ENCODE measurements at places on chromosomes 6 and 20.

GRCh38 chr20:34964486-34964885 lies 8.8 kb downstream of the MYH7B start:
- no peak for DNase-seq

DNA sequence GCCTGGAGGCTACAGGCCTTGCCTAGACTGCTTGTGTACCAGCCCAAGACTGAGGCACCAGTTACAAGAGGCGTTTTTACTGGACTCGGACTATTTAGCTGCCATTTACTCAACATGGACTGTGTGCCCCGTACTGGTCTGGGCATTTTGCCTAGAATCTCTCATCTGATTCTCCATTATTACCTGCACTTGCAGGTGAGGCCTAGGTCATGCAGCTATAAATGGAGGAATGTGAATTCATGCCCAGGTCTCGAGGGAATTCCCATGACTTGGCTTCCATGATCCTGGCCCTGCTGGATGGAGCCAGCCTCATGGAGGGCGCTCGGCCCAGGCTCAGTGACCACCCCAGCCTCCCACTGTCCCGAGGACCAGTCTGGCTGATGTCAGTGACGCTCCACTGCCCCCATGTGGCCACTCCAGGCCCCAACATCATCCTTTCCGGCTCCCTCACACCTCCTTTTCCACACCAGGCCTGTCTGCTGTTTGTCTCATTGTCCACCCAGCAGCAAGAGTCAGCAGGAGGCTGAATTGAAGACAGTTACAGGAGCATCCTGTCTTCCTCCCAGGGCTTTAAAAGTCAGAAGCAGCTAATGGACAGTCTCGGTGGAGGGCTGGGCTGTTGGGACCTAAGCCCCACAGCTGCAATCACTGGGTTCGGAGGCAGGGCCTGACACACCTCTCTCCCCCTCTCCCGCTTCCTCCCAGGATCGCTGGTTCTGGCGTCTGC lies 8.7 kb downstream of the MMP24OS start:
- no peak for DNase-seq

- no peak for DNase-seq
These were observed 126.5 kb downstream of the MYLK4 start for GRCh38 chr6:2624177-2624576.

DNA sequence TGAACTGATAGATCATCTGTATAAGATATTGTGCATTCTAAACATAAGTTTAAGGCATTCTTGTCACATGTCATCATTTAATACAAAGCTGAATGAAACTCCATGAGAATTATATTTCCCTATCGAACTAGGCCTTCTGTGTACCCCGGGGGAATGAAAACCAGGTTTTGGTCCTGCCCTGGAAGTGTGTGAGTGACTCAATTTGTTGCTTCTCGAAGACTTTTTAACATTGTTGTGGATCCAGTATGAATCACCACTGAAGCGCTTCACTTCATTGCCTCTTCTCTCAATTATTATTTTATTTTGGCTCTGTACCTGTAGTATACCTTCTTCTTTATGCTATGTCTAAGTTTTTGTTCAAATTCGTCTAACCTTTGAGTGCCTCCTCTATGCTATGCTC lies 150.8 kb downstream of the GRIK2 start:
- no peak for DNase-seq

DNA sequence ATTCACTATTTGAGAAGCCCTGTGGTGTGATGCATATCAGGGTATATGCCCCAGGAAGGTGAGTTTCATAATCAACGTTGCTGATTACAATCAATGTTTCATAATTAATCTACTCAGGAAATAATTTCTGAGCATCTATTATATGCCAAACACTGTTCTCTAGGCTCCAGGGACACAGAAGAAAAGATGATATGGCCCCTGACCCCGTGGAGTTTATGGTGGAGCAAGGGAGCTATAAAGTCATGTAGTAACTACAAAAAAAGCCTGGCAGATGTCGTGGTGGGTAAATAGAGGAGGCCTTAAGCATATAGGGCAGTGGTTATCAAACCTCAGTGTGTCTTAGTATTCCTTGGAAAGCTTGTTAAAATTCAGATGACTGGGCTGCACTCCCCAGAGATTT lies 40.1 kb upstream of the BCAS1 start:
- no peak for DNase-seq

DNA sequence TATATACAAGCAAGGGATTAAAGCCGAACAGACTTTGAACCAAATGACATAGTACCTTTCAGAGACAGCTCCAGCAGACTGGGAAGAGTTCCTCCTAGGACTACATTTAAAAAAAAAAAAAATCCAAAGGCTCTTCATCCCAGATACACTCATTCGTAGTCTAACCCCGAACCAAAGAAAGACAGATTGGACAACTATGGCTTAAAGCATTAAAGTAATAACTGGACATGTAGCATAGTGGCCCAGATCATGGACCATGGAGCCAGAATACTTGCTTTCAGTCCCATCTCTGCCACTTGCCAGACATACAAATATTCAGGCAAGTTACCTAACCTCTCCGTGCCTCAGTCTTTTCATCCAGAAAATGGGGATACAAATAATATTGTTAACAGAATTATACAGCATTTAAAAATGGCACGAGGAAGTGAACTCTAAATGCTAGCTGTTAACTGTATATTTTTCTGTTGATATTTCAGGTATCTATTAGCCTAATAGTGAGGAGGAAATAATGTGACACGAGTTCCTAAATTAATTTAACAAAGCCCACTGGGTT lies 123.7 kb downstream of the HIVEP2 start:
- DNase-seq = no peak

- no peak for DNase-seq
These were observed 72.3 kb downstream of the CDYL start for GRCh38 chr6:4848382-4849068.

DNA sequence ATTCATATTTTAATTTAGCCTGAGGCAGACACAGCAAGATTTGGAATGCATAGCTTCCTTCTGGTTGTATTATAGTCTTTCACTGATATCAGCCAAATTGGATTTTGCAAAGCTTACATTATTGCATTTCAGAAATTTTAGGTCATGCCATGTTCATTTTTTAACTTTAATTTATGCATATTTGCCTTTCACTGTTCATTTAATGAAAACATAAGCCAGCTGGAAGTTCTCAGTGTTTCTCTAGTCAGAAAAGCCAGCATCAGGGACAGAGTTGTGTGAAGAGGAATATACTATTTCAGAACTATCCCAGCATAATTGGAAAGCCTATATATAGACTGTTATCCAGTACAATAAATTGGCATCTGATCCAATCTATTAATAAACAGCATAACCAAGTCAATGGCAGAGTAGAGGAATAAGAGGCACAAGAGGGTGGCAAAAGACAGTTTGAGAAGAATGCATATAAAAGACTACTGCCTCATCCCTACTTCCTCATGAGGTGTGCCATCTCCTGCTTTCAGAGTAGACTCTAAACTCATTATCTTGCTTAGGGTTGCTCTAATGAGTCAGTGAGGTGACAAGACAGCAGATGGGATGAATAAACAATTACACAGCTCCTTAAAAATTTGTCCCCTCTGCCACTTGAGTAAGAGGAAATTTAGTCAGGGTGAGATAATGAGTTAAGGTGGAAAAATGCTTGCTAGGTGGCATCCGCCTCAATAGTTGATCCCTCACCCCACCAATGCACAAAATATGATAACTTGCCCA lies 159.8 kb upstream of the HCRTR2 start:
- no peak for DNase-seq

DNA sequence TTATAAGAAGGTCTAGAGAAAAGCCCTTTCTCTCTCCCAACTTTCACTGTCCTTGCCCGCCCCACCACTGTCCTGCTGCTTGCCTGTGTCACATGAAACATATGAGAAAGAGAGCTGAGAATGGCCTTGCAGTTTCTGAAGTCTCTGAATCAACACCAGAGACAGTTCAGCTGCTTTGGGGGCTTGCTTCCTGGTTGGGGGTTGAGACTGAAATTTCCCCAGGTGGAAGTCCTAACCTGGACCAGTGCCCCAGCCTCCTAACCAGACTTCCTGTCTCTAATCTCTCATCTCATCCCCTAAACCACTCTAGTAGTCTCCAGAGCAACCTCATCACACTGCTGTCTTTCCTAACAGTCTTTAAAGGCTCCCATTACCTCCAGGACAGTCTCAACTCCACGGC lies 10.7 kb downstream of the TRAM2 start:
- no peak for DNase-seq

DNA sequence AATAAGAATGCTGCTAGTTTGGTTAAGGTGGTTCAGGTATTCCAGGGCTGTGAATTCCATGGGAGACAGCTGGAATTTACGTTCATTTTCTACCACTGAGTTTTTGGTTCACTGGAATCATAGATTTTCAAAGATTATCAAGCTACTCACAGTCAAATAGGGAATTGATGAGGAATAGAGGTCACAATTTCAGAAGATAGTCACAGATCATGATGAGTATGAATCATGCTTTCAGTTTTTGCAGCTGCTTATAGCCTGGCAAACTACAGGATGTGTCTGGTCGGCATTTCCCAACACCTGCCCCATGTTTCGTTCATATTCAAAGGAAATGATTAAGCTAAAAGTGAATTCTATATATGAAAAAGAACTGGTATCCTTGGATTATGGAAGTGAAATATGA lies 58.7 kb downstream of the BCKDHB start:
- DNase-seq = no peak

All from activated CD8-positive, alpha-beta memory T cell treated with anti-CD3 and anti-CD28 coated beads for 1 hour (primary cell).